Mesenteric fat pad (tissue), 1 donor: ENCODE measurements at places on chromosomes 5 and 9. TPM values are rescaled to one million over a fixed set of nuclear protein-coding genes. Genes with fewer than 3 reads are reported as not detected.

GRCh38 chr5:82635561-82636288 is 357.6 kb upstream of the RPS23 start:
- no peak for DNase-seq

- DNase-seq, result no peak
These were observed 343.7 kb downstream of the SPOCK1 start for GRCh38 chr5:137155261-137156000.

The SLC1A3 gene
- total RNA-seq, result 429 TPM

- DNase-seq, result no peak
These were observed 15.5 kb downstream of the SIL1 start for GRCh38 chr5:139182528-139183296.

- DNase-seq, result no peak
These were observed 10.8 kb upstream of the IFNA2 start for GRCh38 chr9:21395778-21396717.

- no peak for DNase-seq
These were observed 56.4 kb downstream of the NTNG2 start for GRCh38 chr9:132218208-132218607.

GRCh38 chr9:99433555-99433954 is 211.5 kb downstream of the SEC61B start:
- DNase-seq, result no peak

DNA sequence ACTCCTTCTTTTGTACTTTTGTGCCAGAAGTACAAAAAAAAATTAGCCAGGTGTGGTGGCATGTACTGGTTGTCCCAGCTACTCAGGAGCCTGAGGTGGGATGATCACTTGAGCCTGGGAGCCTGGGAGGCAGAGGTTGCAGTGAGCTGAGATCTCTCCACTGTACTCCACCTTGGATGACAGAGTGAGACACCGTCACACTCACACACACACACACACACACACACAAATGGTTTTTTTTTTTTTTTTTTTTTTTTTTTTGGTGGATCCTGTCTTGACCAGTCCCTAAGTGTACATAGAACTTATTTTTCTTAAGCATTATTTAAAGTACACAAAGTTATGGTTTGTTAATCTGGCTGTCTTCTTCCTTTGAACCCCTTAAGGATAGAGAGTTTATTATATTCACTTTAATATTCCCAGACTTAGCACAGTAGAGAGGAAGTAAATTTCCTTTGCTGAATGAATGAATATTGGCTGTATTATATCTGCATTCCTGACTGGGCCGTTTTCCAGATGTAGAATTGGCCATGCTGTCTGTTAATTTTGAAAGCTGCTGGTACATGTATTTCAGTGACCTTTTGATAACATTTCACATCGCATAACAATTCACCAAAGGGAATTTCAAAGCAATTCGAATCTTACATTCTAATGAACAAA is 429.0 kb upstream of the ZNF608 start:
- no peak for DNase-seq

GRCh38 chr9:113506090-113506589 is 42.6 kb downstream of the RGS3 start:
- no peak for DNase-seq

GRCh38 chr5:62576570-62577170 is 1.9 kb upstream of the LRRC70 start:
- DNase-seq, result no peak

- DNase-seq, result no peak
These were observed 42.4 kb downstream of the PDE6A start for GRCh38 chr5:149902177-149902576.

DNA sequence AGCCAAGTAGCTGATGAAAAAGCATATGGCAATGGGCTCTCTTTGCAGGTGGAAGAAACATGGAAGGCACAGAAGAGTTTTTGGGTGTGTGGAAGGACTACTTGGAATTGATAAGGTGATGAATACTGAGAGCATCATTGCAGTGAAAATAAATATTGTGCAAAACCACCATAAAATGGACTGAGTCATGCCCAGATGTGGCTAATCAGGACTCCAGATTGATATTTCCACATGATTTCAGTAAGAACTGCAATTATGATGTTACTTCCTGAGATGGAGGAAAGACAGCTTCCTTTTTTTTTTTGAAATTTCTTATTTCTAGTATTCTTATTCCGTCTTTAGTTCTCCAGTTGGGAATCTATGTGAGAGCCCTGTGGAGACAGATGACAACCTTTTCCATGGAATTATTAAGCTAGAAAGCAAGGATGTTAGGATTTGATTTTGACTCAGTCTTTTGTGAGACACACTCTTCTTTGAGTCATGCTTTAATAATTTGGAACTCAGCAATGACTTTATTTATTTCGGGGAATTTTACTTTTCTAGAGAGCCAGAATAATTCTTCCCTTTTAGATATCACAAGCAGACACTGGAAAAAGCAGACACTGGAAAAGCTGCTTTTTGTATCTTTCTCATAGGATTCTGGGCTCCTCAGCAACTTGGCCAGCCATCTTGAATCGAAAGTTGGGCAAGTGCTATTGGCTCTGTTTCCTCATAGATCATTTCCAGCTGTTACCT is 94.2 kb upstream of the VCAN start:
- DNase-seq, result no peak

GRCh38 chr9:111150181-111150580 is 111.9 kb upstream of the LPAR1 start:
- no peak for DNase-seq

DNA sequence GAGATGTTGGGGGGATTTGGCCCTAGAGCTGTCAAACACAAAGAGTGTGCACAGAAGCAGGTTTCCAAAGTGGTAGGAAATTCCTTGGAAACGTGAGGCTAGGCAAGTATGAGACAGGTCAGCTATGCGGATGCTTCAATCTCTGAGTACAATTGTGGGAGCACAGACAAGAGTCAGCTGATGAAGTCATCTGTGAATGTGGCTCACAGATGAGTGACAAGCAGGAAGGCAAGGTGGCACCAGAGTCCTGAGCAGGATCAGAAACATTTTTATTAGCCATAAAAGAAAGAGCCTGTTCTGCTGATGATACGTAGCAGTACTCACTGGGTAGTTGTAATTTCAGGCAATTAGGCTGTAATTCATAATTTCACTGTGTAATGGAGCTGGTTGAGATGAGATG is 117.0 kb downstream of the DCP2 start:
- no peak for DNase-seq

DNA sequence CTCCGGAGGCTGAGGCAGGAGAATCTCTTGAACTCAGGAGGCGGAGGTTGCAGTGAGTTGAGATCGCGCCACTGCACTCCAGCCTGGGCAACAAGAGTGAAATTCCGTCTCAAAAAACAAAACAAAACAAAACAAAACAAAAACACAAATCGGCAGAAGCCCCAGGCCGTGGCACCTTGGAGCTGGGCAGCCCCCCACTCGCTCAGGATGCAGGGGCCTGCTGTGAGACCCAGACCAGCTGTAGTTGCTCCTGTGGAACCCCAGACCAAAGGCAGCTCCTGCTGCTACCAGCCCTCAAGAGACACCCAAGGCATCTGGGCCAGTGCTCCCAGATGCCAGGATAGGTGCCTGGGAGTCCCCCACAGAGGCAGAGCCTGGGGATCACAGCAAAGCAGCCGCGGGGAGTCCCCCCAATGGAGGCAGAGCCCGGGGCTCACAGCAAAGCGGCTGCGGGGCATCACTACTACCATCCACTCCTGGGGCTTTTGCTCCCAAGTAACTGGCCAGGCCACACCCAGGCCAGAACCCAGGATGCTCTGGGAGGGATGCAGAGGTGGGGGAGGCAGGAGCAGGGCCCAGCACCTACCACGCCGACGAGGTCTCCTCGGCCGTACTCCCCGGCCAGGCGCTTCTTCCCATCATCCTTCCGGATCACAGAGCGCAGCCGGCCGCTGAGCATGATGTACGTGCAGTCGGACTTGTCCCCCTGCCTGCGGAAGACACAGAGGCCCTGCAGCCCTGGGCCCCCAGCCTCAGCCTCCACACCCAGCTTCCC is 37.7 kb upstream of the NSMF start:
- no peak for DNase-seq

DNA sequence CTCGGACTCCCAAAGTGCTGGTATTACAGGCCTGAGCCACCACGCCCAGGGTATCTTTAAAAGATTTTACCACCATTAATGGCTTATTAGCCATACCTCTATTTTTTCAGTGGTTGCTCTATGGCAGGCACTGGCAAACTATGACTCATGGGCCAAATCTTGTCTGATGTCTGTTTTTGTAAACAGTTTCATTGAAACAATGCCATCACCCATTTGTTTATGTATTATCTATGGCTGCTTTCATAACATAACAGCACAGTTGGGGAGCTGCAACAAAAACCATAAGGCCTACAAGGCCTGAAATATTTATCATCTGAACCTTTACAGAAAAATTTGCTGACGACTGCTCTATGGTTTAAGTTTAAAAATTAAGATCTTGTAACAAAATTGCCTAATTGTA is 66.8 kb downstream of the SLC38A9 start:
- DNase-seq, result no peak

DNA sequence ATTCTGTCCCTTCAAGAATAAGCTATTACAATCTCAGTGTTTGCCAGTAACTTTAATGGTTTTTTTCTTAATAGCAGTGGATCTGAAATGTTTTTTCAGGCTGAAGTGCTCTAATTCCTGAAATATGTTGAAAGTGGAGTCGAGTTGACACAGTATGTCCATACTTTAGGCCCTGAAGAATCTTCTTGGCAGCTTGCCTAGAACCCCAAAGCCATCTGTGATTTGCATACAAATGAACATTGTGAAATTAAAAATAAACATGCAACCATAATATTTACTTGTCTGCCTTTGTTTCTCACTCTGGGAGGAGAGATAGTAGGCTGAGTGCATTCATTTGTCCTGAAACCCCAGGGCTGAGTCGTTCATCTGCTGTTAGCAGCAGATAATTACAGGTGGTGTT is 152.7 kb downstream of the ADCY2 start:
- no peak for DNase-seq

- DNase-seq, result no peak
These were observed 302.1 kb downstream of the CSNK1G3 start for GRCh38 chr5:123813937-123814624.

DNA sequence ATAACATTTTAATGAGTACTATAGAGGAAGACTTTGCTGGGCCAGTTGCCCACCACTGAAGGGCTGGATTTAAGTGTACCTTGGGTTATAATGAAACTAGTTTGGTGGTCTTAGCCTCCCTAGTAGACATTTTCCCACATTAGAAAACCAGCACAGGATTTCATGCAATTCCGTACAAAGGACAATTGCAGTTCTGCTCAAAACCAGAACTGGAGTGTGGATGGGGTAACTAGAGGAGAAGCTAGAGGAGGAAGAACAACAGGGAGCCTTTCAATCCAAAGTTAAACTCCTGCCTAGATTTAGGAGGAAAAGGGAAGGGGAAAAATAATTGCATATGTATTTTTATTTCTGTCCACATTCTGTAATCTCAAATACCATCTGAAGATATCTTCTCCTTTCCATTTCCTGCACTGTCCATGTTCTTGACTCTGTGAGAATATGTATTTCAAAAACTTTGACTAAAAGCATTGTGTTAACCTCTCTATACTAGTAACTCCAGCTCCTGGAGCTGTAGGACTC is 97.5 kb upstream of the SSBP2 start:
- no peak for DNase-seq

- no peak for DNase-seq
These were observed 51.5 kb downstream of the NXNL2 start for GRCh38 chr9:88586452-88586851.

The CERT1 gene
- 83.0 TPM for total RNA-seq

The SOHLH1 gene
- total RNA-seq, result not detected

DNA sequence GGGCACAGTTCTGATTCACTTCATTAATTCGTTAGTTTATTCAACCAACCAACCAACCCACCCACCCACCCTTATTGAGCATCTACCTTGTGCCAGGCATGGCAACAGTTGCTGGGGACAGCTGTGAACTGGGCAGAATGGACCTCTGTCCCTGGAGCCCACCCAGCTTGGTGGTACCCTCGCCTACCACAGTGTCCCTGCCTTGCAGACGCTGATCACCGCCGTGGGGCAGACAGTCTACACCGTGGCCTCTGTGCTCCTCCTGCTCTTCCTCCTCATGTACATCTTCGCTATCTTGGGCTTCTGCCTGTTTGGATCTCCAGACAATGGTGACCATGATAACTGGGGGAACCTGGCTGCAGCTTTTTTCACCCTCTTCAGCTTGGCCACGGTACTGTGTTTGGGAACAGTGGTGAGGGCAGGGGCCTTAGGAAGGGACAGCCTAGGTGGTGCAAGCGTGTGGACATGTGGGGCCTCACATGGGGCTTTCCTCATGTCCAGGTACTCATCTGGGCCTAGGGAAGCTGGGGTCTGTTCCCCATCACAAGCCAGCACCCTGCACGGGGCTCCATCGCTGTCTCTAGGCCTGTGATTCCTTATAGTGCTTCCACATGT is 26.2 kb downstream of the PITX1 start:
- peak; percentile 68 for DNase-seq

GRCh38 chr5:66255714-66256113 is 111.6 kb downstream of the SREK1 start:
- no peak for DNase-seq

DNA sequence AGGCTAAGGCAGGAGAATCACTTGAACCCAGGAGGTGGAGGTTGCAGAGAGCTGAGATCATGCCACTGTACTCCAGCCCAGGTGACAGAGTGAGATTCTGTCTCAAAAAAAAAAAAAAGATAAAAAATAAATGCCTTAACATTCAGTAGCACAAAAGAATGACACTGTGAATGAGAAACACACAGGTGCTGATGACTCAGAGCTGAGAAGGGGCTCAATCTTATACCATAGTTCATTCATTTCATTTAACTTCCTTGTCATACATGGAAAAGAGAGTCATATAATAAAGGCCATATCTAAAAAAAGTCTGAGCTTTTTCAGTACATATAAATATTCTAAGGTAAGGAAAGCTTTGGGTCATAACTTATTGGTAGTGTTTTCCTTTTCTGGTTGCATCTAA is 40.6 kb downstream of the WWC1 start:
- DNase-seq, result no peak

DNA sequence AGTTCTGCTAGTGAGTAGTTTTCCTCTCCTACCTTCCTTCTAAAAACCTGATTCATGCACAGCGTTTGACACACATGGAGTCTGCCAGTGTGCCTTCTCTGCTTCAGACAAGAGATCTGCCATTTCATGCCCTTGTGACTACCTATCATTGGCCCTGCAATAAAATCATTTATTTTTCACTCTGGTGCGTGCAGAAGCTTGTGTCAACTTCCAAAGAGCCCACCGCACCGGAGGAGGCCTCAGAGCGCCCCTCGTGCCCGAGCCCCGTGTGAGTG is 13.7 kb downstream of the HNRNPH1 start:
- DNase-seq, result no peak

DNA sequence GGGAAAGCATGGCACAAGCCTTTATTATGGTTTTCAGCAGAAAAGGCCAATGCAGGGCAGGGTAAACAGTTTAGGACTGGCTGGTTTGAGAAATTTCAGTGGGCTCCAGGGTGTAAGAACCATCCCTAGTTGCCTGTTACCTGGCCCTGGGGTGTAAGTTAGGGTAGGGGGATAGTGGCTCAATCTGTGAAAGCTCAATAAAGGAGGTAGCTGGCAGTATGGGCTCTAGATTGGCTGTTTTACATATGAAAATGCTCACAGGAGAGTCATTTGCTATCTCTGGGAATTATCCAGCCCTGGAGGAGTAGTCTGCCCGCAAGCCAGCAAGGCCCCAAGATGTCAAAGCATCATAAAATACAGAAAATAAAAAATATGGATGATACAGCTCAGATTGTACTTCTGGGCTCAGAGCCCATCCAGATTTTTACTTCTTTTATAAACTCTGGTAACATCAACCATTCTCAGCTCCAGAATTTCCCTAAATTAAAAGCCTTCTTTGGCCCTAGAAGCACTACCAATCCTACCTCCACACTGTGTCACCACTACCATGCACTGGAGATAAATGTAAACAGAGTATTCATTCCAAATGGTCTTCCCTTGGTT is 31.1 kb downstream of the SSBP2 start:
- no peak for DNase-seq

The ENTR1 gene
- 43.6 TPM for total RNA-seq
